ENCODE measurements at places on chromosomes 7 and 10.

DNA sequence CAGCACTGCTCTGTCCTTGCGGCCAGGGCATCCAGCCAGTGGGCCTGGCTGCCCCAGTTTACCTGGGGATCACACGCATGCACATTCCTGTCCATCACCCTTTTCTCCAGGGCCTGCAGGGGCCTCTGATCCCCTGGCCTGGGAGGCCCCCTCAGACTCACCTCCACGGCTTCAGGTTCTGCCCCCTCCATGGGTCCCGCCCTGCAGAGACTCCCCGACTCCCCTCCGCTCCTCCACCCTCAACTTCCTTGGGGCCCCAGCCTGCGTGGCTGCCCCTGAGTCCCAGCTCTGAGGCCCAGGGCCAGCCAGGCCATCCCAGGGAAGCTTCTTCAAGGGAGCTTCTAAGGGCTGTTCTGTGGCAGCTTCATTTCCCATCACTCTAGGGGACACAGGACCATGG is 324.1 kb downstream of the TCERG1L start:
- DNase-seq = no peak

GRCh38 chr7:127251465-127252376 is 1.0 kb downstream of the GRM8 start:
- DNase-seq = peak; percentile 26

GRCh38 chr10:1559311-1559710 is 178.0 kb downstream of the ADARB2 start:
- DNase-seq = no peak

DNA sequence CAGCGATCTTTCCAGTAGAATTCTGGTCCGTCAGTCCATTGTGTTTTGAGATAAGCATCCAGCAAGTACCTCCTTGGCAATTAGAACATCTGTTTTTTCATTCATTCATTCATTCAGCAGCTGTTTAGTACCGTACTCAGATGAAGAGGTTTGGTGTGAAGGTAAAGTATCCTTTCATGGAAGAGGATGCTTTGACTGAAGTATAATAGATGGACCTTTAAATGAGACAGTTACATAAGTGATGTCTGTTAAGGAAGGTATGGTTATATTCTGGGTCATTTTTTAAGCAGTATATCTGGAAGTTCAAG is 1.2 kb downstream of the MAPK8 start:
- DNase-seq = no peak

- no peak for DNase-seq
These were observed 89.3 kb downstream of the LYZL2 start for GRCh38 chr10:30540276-30540675.

GRCh38 chr10:22633528-22633927 is 80.8 kb downstream of the PIP4K2A start:
- DNase-seq = no peak

DNA sequence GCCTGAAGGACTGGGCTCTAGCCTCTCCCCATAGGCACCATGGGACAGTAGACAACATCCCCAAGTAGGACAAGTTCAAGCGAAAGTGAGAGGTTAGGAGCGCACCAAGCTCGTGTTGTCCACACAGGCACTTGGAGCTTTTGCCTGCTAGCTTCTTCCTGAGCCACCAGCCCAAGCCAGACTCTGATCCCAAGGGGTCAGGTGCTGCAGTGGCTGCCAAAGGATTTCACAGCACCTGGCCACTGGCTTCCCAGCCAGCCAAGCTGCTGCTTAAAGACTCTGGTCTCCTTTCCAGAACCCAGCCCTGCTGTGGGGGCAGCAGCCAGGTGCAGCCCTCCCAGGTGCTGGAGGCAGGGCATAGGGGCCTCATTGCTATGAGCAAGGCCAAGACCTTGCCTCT is 33.0 kb upstream of the UNC5B start:
- no peak for DNase-seq

- DNase-seq = no peak
These were observed 7.1 kb downstream of the CPA5 start for GRCh38 chr7:130351791-130352090.

DNA sequence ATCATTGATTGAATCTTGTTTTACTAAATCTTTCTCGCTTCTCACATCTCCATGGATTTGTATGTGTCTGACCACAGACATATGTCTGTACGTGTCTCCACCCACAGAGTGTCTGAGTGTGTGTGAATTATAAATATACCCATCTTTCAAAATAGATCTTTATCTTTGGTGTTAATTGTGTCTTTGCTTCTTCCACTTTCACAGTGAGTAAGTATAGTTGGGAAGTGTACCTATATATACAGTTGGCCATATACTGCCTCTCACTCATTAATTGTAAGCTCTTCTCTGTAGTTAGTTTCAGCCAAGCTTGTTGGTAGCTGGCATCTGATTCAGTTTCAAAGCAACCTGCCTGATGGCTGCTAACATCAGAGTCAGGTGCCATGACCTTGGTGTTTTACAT is 18.4 kb downstream of the EEPD1 start:
- DNase-seq = no peak

GRCh38 chr7:103680161-103681144 is 234.4 kb upstream of the SLC26A5 start:
- DNase-seq = no peak

GRCh38 chr10:84966708-84967441 is 638.5 kb downstream of the CCSER2 start:
- DNase-seq = no peak

DNA sequence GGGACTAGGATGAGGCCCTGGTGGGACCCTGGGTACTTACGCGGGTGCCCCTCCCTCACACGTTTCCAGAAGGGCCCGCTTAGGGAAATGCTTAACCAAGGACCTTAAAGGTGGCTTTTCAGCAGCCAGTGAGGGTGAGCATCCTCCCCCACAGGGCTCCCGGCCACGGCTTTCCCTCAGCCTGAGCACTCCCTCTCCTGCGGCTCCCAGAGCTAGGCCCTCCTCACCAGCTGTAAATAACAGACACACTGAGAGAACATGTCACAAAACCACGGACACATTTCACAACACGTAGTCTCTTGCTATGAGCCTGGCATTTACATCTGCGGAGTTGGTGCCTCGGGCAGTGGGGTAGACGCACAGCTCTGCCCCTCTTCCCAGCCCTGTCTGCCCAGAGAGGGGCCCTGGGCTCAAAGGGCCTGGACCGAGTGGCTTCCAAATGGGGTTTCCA is 25.2 kb downstream of the GRID1 start:
- DNase-seq = no peak

GRCh38 chr7:109868215-109868860 is 1222.6 kb upstream of the LRRN3 start:
- DNase-seq = no peak

DNA sequence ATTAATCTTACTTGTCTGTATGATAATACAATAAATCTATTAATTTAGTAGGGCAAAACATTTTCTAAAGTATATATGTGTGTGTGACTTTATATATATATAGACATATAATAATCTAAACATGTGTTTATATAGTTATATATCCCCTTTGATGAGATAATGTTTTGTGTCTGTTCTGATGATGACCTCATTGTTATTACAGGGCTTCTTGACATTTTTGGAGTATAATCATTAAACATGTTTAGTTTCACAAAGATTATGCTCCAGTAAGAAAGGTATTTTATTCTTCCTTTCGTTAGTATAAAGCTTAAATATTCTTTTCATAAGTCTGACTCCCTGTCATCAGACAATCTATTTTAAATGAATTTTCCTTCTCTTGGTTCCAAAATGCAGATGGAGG is 62.3 kb upstream of the CABCOCO1 start:
- no peak for DNase-seq

- peak; percentile 27 for DNase-seq
These were observed 51.0 kb upstream of the NKX6-2 start for GRCh38 chr10:132836832-132837540.

GRCh38 chr7:22853674-22854157 is 31.1 kb upstream of the TOMM7 start:
- DNase-seq = no peak

GRCh38 chr7:139259142-139259541 is 28.1 kb downstream of the UBN2 start:
- no peak for DNase-seq

DNA sequence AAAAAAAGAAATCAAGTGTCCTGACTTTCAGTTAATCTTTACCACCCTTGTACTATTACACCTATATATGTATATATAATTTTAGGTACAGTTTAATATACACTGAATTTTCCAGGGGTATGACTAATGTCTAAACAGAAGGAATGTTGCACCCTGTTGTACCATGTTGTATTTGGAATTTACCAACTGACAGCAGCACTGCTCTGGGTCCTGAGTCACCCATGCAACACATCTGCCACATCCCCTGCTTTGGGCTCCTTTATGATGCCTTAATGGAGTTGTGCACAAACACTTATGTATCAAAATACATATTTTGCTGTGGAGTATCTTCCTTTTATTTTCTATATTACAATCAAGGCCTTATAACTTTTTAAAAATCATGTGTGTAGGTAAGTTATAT is 21.2 kb downstream of the YAE1 start:
- no peak for DNase-seq

GRCh38 chr7:35261041-35261440 is 7.1 kb upstream of the TBX20 start:
- DNase-seq = no peak
